ENCODE measurements at places on chromosomes 3 and 15. TPM values are rescaled to one million over a fixed set of nuclear protein-coding genes. Genes with fewer than 3 reads are reported as not detected.

- DNase-seq: no peak
Measured at GRCh38 chr15:25397100-25397499, 41.7 kb downstream of the UBE3A start.

DNA sequence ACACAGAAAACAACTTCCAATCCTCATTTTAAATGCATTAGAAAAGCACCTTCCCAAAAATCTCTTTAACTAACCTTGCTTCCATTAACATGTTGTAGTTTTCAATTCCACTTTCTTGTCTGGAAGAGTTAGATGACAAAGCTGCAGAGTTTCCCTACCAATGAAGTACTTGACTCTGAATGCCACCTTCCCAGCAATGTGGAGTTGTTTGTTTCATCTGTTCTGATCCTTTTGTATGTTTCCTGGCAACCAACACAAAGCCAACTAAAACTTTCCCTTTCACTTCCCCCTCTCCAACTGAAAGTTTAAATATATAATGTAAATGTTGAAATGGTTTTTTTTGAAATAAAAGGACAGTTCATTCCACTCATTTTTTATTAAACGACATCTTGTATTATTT lies at the start of gene WDR49:
Gene WDR49, minus strand, starts transcription at position 183 of the 400 bp plus-strand sequence. CDS start 517 bp downstream, outside the sequence.
- no peak for DNase-seq

DNA sequence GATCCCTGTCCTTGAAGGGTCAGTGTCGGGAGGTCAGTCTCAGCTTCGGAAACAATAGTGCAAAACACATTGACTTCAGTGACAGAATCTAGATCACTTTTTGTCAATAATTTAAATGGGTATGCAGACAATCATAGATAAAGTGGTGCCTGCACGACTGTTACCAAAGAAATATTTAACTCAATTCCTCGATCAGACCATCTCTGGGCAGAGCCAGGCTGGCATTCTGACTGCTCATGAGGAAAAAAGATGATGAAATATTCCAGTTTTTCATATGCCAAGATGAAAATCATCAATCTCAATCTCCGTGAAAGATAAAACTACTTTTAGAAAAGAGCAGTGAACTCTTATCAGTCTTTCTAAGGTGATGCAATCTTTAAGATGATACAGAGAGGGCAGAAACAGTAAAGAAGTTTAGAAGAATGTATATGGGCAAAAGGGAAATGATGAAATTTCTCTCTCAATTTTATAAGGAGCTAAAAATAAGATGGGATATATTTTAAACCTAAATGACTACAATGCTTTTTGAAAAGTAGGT lies 169.9 kb downstream of the WDR72 start:
- DNase-seq: no peak

DNA sequence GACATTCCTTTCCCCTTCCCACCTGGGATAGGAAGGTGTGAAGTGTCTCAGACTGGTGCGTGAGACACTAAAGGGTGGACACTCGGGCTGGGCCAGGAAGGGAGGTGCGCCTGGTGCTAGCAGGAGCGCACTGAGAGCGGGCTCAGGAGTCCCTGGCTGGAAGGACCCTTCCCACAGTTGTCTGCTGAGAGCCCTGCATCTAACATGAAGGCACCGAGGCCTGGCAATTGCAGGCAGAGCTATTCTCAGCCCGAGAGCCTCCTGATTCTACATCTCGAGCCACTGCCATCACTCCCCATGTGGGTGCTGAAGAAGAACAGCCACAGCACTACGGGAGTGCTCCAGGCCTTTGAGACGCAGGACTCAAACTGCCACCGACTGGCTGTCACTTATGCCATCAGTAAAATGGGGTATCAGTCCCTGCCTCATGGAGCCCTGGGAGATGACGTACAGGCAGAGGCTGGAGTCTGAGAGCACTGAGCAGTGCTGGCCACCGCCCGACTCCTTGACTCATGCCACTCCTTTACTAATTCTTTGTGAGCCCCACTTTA lies 159.4 kb downstream of the KLF13 start:
- no peak for DNase-seq

- no peak for DNase-seq
Measured at GRCh38 chr3:48536116-48536515, 20.5 kb downstream of the PFKFB4 start.

DNA sequence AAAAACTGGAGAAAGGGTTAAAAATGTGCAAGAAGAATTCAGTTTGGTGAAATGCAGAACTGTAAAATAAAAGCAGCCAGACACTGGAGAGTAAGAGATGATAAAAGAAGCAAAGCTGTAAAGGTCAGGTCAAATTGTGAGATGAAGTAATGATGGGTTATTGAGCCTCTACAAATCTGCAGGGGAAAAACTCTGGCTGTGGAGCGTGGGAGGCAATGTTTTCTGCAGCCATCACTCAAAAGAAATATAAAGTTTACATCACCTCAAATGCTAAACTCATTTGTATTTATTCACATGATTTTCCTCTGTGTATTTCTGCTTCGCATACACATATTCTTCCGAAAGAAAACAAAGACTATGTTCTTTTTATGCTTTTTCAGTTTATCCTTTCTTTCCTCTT lies 158.8 kb upstream of the GPR149 start:
- DNase-seq: no peak

GRAMD2A gene
- total RNA-seq: 0.63 TPM

DNA sequence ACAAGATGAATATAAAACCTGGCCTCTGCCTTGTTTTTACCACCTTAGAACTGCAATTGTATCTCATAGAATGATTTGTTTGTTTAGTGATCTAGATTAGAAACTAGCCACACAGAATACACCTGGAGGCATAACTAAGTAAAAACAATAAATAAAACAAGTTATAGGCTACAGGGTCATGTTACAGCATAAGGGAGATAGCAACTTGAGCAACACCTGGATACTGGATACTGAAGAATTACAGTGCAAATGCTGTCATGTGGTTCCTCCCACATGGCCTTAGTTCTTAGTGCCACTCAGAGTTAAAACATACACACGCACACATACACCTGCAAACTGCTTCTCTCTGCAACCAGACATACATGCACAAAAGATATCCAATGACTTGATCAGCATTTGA lies 563.4 kb upstream of the DPPA4 start:
- DNase-seq: no peak

GRCh38 chr3:39804951-39805350 lies 4.5 kb upstream of the MYRIP start:
- DNase-seq: peak; percentile 56

DNA sequence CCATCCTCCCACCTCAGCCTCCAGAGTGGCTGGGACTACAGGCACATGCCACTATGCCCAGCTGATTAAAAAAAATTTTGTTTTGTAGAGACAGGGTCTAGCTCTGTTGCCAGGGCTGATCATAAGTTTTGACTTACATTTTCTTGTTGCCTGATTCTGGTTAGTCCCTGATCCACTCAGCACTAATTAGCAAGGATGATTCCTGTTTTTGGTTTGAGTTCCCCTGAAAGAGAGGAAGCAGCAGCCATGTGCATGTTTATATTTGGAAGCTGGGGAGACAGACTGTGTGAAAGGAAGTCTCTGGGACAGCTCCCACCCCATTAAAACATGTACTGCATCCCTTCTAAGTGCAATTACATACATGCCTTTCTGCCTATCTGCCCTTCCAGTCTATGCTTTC lies 3.6 kb upstream of the NCK1 start:
- DNase-seq: no peak

DNA sequence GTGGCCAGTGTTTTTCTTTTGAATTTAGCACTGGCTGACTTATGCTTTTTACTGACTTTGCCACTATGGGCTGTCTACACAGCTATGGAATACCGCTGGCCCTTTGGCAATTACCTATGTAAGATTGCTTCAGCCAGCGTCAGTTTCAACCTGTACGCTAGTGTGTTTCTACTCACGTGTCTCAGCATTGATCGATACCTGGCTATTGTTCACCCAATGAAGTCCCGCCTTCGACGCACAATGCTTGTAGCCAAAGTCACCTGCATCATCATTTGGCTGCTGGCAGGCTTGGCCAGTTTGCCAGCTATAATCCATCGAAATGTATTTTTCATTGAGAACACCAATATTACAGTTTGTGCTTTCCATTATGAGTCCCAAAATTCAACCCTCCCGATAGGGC lies 43.5 kb downstream of the AGTR1 start:
- no peak for DNase-seq

DNA sequence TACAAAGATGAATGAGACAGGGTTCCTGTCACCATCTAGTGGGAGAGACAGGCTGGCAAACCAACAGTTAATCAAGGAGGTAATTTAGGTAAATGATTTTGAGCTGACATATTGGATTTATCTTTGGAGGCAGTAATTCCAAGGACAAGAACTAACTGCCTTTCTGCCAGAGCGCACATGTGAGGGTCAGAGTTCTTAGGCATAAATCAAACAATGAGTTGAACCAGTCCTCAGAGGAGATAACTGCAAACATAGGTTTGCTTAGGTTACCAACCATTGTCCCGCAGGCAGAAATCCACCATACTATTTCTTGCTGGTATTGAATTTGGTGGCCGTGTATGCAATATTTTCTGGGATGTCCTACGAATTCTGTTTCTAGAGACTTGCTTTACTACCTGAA lies 14.2 kb upstream of the PPP1R2 start:
- DNase-seq: no peak

DNA sequence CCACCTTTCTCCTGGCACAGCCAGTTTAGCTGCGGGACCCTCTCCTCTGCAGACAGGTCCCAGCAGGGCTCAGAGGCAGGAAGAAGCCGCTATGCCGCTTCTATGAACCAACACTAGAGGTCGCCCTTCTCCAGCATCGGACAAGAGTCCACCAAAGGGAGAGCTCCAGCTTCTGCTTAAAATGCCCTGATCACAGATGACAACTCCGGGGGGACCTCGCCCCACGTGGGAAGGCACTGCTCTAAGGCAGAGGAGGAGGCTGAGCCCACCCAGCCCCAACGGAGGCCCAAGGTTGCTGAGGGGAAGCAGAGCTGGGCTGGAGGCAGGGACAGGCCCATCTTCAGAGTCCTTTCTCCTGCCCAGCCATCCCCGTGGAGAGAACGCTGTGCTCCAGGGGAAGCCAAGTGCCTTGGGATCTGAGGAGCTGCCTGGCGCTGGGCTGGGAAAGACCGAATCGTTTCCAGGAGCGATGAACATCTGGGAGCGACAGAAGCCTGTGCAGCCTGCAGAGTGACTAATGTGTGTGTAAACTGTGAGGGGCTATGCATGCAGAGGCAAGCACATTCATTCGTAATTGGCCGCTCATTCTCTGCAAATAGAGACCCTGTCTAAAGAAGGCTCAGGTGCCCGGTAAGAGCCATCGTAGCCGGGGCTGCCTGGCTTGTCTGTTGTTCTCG lies 43.5 kb upstream of the BDH1 start:
- peak; percentile 82 for DNase-seq

- peak; percentile 40 for DNase-seq
Measured at GRCh38 chr15:60620708-60621107, 141.8 kb upstream of the ICE2 start.

GRCh38 chr3:139182143-139182542 lies 137.5 kb upstream of the PRR23C start:
- no peak for DNase-seq

CCR8 gene
- not detected for total RNA-seq

DNA sequence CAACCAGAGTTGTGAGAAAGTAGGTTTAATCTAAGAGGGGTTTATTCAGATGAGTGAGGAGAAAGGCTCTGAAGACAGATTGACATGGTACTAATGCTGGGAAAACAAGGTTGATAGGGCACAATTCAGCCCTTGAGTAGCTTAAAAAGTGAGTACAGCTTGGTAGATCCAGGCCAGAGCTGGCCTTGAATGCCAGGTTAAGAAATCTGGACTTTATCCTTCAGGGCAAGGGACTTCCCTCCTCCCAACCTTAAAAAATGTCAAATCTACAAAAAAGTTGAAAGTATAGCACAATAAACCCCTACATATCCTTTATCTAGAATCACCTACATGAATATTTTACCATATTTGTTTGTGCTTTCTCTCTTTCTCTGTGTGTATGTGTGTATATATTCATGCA lies 7.9 kb downstream of the TM4SF18 start:
- no peak for DNase-seq

DNA sequence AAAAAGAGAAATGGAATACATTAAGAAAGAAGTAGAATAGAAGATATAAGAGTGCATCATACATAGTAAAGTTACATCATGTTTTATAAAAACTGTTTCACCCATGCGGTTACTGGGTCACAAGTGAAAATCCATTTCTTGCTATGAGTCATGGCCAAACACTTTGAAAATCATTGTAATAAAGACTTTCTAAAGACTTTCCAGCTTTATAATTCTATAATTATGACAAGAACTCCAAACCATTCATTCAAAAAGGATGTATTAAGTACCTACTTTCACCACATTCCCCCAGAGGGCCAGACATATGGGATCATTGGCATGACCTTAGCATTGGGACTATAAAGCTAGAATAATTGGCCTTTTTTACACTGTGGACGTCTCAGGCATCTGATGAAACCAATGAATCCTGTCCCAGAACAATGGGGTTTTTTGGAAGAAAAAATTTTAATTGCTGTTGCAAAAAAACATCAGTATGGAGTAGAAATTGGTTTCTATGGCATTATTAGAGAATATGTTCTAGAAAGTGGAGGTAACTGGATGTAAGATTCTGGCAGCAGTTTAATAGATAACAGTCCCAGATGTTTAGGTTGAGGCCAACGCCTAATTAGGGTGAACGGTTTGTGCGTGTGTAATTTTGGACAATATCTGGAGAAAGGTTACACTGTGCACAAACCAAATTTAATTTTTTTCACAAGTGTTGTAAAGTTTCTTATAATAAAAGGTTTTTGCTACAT lies 3.3 kb upstream of the SKIC8 start:
- peak; percentile 88 for DNase-seq

GRCh38 chr3:128623762-128624176 lies 26.8 kb downstream of the RPN1 start:
- peak; percentile 15 for DNase-seq

HYAL3 gene
- total RNA-seq: 3.1 TPM

DNA sequence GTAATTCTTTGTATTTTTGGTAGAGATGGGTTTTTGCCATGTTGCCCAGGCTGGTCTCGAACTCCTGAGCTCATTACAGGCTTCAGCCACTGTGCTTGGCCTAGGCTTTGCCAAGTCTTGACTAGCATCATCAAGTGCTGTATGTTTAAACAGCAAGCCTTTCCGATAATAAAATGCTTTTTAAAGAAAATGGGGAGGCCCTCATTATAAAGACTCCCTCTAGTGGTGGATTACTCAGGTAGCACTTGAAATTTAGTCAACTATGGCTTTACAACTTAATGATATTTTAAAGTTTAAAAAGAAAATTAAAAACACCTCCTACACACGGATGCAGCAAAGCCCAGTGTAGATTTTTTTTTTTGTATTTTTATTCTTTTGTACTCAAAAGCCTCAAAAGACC lies 213.6 kb downstream of the GAP43 start:
- peak; percentile 48 for DNase-seq

C3orf62 gene
- total RNA-seq: 2.9 TPM

VEPH1 gene
- 27.4 TPM for total RNA-seq

MNS1 gene
- 7.0 TPM for total RNA-seq

DNA sequence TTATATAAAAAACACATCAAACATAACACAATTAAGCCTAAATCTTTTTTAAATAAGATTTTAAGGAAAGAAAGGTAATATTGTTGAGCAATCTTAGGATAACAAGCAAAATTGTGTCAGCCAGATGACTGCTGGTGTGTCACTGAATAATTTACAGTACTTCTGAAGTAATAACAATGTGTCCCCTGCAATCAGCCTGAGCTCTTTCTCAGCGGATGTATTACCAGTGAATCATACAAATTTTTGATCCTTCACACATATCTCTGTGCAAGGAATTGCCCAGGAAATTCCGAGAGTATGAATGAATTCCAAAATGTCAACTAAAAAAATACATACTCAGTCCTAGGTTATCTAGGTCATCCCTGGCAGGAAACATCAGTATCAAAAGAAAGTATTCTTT lies 76.6 kb upstream of the PTX3 start:
- peak; percentile 95 for DNase-seq

EIF4A2 gene
- total RNA-seq: 383 TPM

ZSCAN2 gene
- total RNA-seq: 25.5 TPM

Data from fibroblast of the aortic adventitia (primary cell).